GM23248 (cell line): ENCODE measurements at places on chromosomes 5 and 9. TPM values are rescaled to one million over a fixed set of nuclear protein-coding genes. Genes with fewer than 3 reads are reported as not detected.
A peak's percentile ranks its signal among the peaks of the same experiment; 100 is the strongest.

The CD180 gene
- not detected in 2 replicates for total RNA-seq

The SPATA31A3 gene
- total RNA-seq: not detected in 2 replicates

The SPOCK1 gene
- 238 and 268 TPM in 2 replicates for total RNA-seq

GRCh38 chr9:111190347-111190746, 139.7 kb downstream of the OR2K2 start:
- DNase-seq: no peak

- DNase-seq: no peak
Observed at GRCh38 chr9:114389612-114390368, 2.0 kb upstream of the AKNA start.

GRCh38 chr5:95887977-95888376, 65.5 kb upstream of the GLRX start:
- no peak for DNase-seq

GRCh38 chr9:6184749-6185645, 30.6 kb upstream of the IL33 start:
- peak; percentile 65 for DNase-seq
